SJCRH30 (cell line): ENCODE measurements at places on chromosomes 2 and 18.

DNA sequence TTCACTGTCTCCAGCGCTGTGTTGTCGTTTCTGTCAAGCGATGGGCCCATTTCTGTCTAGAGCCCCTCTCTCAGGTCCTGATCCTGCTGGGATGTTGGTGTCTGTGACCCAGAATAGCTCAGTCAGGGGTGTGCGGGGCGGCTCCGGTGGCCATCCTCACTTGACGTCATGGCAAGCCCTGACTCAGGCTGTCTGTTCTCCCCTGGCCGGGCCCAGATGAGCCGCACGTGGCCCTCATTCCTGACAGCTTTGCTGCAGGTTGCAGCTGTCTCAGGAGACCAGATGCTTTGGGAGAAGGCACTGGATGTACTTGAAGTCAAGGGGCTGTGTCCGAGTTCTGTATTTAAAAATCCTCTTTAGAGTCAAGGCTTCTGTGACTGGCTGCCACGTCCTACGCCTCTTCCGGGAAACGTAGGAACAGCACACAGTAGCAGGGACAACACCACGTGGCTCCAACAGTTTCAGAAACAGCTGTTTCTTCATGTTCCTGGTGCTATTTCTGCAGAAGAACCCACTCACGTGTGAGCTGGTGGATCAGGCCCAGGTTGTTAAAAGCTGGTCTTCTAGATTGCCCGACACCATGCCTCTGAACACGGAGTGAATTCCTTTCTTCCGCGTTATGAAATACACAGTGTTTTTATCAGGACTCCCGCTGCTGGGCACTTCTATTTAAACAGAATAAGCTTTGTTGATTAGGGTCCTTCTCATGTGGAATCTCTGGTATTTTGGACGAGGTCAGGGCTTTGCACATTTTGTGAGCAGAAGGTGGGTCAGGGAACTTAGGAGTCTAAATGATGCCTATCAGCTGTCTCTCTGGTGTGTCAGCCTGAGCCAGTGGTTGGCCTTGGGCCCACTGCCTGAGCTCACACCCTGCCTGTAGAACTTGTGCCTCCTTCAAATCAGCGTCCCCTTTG is 28.3 kb upstream of the NTSR2 start:
- peak; percentile 58 for DNase-seq

GRCh38 chr2:239182981-239183791 is 217.6 kb downstream of the HDAC4 start:
- DNase-seq, result no peak

DNA sequence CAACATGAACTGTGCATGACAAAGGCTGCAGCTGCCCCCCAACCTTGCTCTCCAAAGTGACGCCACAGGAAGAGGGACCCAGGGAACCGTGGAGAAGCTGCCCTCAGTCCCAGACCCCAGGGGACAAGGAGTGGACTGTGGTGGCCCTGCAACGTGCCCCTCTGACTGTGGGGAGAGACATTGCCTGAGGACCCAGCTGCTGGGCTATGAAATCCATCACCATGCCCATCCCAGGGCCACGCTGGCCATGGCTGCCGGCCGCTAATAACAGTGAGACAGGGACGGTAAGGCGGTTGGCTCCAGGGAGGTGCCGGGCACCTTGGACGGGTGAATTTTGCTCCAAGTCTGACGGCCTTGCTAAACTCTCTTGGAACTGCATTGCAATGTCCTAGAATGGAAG is 211.3 kb upstream of the HDAC4 start:
- no peak for DNase-seq

- DNase-seq, result no peak
Observed at GRCh38 chr2:119179991-119180390, 21.4 kb upstream of the C1QL2 start.

DNA sequence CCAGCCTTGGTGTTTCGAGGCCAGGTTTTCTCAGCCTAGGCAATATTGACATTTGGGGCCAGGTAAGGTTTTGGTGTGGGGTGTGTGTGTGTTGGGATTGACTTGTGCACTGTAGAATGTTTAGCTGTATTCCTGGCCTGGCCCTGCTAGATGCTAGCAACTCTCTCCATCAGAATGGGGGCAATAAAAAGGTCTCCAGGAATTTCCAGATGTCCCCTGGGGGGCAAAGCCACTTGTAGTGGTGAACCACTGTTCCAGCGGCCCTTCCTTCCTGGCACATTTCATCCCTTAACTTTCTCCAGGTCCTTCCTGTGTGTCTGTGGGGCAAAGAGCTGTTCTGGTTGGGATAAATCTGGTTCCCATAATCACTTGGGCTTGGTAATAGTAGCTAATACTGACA is 12.0 kb downstream of the LIPG start:
- DNase-seq, result no peak

GRCh38 chr2:36762764-36763490 is 66.4 kb downstream of the VIT start:
- no peak for DNase-seq
